ENCODE measurements at places on chromosomes 16 and 17.

- no peak for DNase-seq
These were observed 18.7 kb upstream of the RBFOX3 start for GRCh38 chr17:79629548-79630049.

GRCh38 chr16:75938818-75939217, 212.5 kb upstream of the CPHXL start:
- DNase-seq, result no peak

GRCh38 chr16:55613613-55614335, 42.0 kb upstream of the SLC6A2 start:
- DNase-seq, result no peak

DNA sequence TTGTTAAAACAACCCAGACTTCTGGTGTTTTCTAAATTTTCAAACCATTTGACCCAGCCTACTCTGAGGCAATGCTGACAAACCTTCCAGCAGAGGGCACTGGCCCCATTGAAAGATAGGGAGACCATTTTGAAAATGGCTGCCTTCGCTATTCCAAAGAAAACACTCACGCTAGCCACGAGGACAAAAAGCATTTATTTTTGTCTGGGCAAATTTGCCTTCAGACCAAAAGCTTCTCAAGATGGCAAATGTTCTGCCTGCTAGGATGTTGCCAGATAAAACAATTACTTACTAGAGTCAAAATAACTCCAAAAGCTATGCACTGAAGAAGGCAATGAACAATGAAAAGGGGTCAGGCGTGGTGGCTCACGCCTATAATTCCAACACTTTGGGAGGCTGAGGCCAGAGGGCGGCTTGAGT, 296.7 kb upstream of the IRX5 start:
- DNase-seq, result no peak

DNA sequence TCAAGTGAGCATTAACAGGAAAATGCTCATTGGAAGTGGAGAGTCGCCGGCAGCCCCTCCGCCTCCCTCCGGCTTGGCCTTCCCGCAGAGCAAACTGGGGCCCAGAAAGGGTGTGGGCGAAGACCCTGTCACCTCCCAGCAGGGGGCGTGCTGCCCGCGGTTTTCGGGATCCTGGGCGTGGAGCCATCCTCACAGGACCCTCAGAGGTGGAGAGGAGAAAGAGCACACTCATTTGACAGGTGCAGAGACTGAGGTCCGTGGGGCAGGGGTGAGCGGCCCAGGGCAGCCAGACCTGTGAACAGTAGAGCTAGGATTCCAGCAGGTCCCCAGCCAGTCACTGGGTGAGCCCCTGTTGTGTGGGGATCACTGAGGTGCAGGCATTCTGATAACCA, 1002.9 kb downstream of the KCNJ18 start:
- DNase-seq, result no peak

DNA sequence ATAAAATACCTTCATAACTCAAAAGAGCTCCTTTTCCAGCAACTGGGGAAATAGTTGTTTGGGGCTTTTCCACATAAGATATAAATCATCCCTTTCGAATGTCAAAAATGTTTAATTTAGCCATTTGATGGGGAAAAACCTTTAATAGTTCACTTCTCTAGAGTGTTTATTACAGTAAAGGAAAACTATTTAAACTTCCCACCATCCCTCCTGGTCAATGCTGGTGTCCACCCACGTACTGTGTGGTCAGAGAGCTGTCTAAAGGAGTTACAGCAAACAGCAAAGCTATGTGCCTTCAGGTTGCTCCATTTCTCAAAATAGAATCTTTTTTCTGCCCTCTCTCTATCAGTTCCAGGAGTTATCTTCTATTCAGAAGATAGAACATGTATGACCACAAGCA, 33.5 kb downstream of the KANSL1 start:
- DNase-seq, result no peak

DNA sequence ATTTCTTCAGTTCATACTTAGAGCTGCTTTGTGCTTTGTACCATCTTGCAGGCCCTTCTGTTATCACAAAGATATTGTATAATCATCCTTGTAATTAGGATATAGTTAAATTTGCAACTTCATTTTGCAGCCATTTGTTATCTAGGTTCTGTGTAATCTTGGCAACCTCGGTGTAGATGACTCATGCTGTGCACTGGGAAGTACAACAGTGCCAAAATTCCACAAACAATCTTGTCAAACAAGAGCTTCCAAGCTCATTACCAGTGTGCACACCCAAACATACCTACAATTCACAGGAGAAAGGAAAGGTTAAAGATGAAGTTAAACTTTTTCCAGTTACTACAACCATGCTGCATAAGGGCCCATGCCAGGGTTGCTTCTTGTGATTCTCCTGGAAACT, 1231.8 kb downstream of the CDH11 start:
- DNase-seq, result peak; percentile 1

GRCh38 chr16:79390481-79391051, 210.0 kb downstream of the MAF start:
- no peak for DNase-seq

GRCh38 chr17:49545007-49545660, 30.5 kb upstream of the NXPH3 start:
- DNase-seq, result no peak
